AG10803 (cell line): ENCODE measurements at places on chromosomes 1 and 21.

DNA sequence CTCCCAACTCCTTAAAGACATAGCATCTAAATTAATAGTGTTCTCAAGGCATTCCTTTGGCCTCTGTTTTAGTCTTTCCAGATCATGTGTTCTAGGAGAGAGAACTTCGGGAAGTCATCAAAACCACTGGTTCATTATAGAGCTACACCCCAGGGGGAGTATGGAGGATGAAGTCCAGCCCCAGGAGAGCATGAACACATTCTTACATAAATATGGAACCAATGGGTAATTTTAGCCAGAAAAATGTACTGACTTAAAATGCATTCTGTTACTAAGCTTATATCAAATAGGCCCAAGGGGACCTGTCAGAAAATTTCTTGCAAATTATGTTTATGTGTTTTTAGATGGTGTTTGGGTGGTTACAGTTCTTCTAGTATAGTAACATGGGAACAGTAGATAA is 165.2 kb downstream of the NTMT2 start:
- no peak for DNase-seq

DNA sequence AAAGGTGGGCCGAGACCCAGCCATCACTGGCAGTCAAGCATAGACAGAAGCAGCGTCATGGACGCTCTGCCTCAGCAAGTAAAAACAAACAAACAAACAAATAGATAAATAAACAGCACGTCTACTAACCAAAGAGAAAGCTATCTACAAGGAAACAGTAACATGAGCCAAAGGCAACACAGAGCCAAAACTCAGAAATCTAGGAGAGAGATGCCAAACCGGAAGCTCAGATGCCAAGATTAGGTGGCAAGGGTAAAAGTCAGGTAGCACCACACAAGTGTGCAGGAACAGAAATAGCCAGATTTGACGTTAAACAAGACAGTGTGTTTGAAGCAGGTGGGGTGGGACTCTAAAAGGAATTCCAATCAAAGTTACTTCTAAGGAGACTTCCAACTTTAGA is 448.3 kb upstream of the NFIA start:
- no peak for DNase-seq

DNA sequence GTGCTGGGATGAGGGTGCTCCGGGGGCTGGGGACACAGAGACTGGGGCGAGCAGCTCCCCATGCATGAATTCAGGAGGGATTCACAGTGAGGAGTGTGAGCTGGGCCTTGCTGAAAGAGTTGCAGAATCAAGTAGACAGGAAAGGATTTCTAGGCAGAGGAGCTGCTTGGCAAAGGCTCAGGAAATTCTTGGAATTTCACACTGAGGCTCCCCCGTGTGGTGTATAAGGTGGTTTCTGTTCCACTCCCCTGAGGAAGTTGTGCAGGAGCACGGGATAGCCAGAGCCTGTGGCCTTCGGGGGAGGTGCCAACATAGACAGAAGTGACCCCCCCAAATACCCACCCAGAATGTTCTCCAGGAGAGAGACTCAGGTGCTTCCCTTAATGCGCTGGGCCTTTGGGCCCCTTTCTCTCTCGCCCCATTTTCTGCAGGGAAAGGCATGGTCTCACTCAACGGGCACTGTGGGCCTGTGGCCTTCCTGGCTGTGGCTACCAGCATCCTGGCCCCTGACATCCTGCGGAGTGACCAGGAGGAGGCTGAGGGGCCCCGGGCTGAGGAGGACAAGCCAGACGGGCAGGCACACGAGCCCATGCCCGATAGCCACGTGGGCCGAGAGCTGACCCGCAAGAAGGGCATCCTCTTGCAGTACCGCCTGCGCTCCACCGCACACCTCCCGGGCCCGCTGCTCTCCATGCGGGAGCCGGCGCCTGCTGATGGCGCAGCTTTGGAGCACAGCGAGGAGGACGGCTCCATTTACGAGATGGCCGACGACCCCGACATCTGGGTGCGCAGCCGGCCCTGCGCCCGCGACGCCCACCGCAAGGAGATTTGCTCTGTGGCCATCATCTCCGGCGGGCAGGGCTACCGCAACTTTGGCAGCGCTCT is 58.5 kb upstream of the ACTL8 start:
- DNase-seq = peak; percentile 77

DNA sequence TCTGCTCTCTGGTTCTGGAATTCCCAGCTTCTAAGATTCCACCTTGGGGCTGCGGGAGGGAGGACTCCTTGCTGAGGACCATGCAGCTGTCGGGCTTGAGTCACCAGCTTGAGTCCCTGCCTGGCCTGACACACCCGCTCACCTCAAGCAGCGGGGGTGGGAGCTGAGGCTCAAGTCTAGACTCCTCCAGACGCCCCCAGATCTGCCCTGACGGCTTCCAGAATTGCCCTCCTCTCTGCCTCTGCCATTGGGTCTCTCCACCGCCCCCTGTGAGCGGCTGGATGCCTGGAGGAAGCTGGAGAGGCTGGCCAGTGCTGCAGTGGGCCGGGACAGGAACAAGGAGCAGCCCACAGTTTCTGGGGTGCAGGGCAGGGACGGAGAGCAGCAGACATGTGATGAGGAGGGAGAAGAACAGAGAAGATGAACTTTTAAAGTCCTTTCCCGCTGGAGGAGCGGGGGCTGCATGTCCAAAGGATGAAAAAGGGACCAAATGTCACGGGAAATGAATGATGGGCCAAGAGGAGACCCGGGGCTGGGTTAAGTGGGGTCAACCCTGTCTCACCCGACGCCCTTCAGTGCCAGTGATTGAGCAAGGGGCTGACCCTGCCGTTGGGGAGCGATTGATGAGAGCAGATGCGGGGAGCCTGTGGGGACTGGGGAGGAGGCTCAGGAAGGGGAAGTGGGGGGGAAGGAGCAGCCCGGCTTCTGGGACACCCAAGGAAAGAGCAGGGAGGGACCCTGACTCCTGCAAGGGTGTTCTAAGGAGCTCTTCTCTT is 13.5 kb downstream of the CRABP2 start:
- DNase-seq = no peak

- no peak for DNase-seq
These were observed 5.2 kb downstream of the TSPEAR start for GRCh38 chr21:44706026-44706705.

GRCh38 chr1:83846138-83846537 is 152.8 kb downstream of the TTLL7 start:
- no peak for DNase-seq

DNA sequence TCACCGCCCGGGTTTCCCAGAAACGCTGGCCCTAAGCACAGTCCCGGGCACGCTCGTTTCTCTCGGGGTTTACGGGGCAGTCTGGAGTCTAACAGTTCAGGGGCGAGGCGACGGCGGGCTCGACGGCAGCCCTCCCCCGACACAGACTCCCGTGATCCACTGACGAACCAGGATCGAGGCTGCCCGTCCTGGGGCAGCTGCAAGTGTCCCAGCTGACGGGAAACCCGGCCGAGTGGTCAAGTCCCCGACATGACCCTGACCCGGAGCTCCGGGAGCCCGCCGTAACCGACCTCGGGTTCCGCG is 494 bp downstream of the UBE2J2 start:
- DNase-seq = no peak

GRCh38 chr1:49424782-49425181 is 599.0 kb downstream of the AGBL4 start:
- DNase-seq = no peak

DNA sequence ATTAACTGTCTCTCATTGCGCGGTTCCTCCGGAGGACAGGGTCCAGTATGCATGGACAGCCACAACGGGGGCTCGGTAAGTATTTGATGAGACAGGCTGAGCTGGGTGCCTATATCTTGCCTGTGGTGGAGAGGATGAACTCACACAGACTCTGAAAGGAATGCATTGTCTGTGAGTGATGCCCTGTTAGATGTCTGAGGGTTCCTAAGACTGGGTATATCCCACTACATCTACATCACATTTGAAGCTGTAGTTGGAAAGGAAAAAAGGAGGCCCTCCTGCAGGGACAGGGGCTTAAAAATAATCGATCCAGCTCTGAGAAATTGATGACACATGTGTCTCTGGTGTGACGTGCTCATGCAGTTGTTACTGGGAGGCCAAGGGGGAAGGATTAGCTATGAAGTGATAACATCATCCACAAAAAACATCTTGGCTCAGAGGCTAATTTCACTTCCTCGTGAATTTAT is 1.9 kb downstream of the ADARB1 start:
- DNase-seq = peak; percentile 40

DNA sequence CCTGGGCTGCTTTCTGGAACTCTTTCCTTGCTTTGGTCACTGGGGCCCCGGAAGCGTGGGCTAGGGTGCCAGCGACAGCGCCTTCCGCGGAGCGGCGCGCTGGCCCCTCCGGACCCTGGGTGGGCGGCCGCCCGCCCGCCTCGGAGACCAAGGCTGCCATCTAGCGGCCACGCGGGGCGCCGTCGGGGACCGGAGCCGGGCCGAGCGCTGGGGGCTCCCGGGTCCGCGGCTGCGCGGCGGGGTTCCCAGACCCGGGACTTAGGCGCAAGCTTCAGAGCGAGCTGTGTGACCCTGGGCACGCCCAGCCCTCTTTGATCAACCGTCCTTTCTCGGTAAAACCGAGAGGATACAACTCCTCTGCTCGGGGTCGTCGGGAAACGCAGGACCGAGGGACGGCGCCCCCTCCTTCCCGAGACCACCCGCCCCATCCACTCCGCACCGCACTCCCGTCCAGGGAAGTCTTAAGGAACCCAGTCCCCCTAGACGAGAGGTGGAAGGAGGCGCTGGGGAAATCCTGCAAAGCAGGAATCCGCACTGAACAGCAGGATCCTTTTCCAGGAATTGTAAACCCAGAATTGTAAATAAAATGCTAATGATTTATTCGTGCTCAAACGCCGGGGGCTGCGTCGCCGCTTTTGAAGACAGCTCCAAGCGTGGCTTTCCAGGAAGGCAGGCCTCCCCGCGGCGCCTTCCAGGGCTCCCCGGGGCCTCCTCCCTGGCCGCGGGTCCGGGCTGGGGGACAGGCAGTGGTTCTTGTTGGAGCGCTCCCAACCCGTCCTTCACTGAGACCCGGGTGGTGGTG is 41.2 kb downstream of the RRAGC start:
- DNase-seq = no peak

GRCh38 chr1:152768847-152769533 is 6.0 kb upstream of the LCE1F start:
- peak; percentile 73 for DNase-seq

DNA sequence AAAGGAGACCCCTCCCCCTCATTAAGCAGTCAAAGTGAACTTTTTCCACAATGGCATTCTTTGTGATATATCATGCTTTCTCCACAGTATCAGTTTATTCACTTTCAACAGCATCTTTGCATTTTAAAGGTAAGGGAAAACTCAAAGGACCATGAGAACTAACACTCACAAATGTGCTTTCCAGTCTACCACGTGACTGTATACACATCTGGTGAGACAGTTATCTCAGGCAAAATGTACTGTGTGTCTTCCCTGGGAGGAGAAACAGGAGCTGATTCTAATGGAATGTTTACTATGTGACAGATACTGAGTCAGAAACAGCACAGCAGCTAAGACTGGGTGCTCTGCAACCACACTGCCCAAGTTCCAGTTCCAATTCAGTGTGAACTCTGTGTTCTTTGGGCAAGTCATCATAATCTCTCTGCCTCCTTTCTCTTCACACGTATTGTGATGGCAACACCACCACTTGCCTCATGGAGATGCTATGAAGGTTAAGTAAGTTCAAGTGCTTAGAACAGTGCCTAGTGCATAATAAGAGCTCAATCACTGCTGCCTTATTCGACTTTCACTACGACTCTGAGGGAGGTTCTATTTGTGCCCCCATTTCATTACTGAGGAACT is 79.0 kb downstream of the SLC45A1 start:
- DNase-seq = peak; percentile 100

DNA sequence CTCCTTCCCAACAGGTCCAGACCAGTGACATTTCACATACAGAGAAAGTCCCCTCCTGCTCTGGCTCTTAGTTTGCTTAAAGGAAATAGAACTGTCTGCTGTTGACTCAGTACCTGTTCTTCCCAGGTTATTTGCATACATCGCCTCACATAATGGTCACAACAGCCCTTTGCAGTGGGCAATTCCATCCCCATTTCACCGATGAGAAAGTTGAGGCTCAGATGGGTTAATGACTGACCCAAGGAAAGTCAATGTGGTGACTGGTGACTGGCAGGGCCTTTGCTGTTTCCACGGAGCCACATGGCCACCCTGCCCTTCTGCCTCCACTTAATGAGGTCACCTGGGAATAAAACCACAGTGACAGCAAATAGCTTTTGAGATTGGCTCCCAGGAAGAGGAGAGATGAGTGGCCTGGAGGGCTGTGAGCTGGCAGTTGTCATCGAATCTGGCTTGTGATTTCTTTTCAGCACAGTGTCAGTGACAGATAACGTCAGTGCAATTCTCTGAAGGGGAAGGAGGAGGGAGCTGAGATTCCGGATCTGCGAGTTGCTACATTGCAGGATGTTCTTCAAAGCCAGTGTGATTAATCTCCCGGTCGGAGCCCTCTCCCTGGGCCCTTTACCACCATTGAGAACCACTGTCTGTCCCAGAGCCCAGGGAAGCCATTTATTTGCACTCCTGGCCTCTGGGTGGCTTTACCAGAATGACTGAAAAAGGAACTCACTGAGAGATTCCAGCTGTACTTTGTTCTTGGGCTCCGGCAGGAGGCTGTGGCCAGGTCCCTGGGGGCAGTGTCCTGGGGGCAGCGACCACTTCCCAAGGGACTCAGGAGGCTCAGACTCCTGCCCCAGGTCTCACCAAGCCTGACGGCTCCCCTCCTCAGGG is 117.2 kb downstream of the CNIH3 start:
- peak; percentile 59 for DNase-seq

- no peak for DNase-seq
These were observed 6.8 kb upstream of the OTUD7B start for GRCh38 chr1:150017206-150017750.

GRCh38 chr1:23977854-23978191 is 2.3 kb downstream of the SRSF10 start:
- DNase-seq = no peak

DNA sequence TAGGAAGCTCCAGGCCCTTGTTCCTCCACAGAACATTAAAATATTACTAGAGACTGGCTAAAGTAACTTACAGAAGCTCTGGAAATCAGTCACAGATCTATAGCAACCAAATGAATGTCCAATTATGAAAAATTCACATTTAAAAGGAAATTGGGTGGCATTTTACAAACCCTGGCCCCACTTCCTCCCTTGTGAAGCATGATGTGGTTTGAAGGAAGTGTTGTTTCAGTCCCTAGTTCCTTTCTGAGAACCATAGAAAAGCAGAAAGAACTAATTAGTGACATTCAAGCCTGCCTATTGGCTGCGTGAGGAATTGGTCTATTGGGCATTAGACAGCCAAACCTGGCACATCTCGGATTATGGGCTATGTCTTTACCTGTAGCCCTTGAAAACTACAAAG is 649.7 kb upstream of the NEGR1 start:
- DNase-seq = no peak
